GM23338 (cell line): ENCODE measurements at places on chromosomes 11 and 22. TPM values are rescaled to one million over a fixed set of nuclear protein-coding genes. Genes with fewer than 3 reads are reported as not detected.

DNA sequence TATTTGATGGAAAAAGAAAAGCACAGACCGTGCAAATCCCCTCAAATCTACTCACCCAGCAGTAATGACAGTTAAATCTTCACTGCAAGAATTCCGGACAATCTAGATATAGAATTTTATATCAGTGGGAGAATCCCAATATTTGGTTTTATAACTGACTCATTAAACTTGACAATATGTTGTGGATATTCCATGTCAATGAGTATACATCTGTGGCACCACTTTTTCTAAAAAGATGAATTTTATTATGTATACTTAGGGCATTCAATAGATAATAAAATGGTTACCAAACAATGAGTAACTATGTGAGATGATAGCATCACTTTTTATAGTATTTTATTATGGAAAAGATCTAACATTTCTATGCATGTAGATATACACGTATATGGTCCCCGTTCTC is 79.9 kb downstream of the OSBP2 start:
- H3K27ac ChIP-seq = no peak overlapping the region
- no peaks in the 10 kb centered on the region for H3K36me3 ChIP-seq
- H3K4me3 ChIP-seq = no peak overlapping the region

DNA sequence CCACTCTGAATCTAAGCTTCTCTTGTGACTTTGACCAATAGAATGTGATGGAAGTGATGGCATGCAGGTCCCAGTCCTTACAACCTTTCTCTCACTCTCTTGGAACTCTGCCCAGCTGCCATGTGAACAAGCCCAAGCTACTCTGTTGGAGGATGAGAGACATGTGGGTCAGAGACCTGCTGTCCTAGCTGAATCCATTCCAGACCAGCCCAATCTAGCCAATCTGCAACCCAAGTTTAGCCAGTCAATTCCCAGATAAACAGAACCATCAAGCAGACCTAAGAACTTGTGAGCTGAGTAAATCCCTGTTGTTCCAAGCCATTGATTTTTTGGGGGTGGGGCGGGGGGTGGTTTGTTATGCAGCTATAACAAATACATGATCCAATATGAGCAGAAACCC is 69.2 kb upstream of the GRK3 start:
- peaks cover 9% of the 10 kb centered on the region; the same call in 1 of the 2 replicates for H3K4me1 ChIP-seq
- H3K27ac ChIP-seq = no peak overlapping the region
- no peaks in the 10 kb centered on the region for H3K36me3 ChIP-seq
- no peak for DNase-seq
- no peak overlapping the region for H3K4me3 ChIP-seq

- no peak overlapping the region for H3K4me3 ChIP-seq
- peaks cover 10% of the 10 kb centered on the region; the same call in 1 of the 2 replicates for H3K4me1 ChIP-seq
- no peaks in the 10 kb centered on the region for H3K36me3 ChIP-seq
- H3K27ac ChIP-seq = no peak overlapping the region
- no peak for DNase-seq
- H3K27me3 ChIP-seq = no peaks in the 10 kb centered on the region
Measured at GRCh38 chr11:122696662-122697061, 41.1 kb downstream of the UBASH3B start.

- DNase-seq = no peak
- no peak overlapping the region for H3K27ac ChIP-seq
- H3K27me3 ChIP-seq = no peaks in the 10 kb centered on the region
- peaks cover 9% of the 10 kb centered on the region for H3K4me1 ChIP-seq
- no peaks in the 10 kb centered on the region for H3K36me3 ChIP-seq
Measured at GRCh38 chr11:92436034-92436920, 211.7 kb downstream of the FAT3 start.

DNA sequence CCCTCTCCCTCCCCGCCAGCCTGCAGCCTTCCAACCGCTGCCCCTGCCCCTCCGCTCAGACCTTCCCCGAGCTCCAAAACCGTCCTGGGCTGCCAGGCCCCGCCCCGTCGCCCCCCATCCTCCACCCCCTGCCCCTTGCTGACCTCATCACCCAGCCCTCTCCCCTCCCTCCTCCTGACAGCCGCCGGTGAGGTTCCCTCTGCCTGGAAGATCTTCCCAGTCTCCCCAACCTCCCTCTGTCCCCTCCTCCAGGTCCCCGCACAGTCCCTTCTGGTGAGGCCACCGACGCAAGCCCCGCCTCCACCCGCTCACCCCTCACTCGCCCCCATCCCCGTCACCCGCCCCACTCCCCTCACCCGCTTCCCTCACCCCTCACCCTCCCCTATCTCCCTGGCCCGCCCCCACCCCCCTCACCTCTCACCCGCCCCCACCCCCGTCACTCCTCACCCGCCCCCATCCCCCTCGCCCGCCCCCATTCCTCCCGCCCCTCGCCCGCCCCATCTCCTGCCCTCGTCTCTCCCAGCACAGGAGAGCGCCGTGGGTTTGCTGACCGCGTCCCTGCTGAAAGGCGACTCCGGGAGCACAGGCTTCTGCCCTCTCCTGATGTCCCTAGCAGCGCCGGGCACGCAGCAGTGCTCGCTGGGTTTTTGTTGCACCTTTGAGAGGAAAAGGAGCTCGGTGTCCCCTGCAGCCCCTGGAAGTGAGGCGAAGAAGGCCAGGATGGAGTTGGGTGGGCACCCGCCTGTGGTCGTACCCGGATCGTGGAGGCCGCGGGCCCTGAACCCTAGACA is 16.4 kb upstream of the UPK3A start:
- peak overlapping the region; percentile 94 for H3K27ac ChIP-seq
- DNase-seq = peak; percentile 95
- H3K36me3 ChIP-seq = no peaks in the 10 kb centered on the region
- peak overlapping the region; percentile 81 for H3K4me3 ChIP-seq

DNA sequence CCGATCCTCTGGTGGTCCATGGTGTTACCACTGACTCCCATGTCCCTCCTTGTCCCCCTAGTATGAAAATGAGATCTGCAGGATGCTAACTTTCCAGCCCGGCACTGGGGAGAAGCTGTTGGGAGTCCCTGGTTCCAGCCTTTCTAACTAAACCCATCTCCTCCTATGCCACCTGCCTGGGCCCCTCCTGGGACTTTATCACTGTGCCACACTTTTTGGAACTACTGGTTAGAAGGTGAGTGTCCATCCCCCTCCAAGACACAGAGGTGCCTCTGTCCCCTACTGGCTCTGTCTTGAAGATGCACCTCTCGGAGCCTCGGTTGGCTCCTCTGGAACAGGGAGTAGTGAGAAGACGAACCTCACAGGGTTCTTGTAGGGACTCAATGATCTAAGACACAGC is at the start of gene RGL4:
TSS of gene RGL4 (plus strand) at position 301 of the 400 bp plus-strand sequence. CDS start 1,018 bp downstream, outside the sequence.
- H3K27me3 ChIP-seq = no peaks in the 10 kb centered on the region
- no peak within 1 kb of the TSS for H3K27ac ChIP-seq
- H3K4me3 ChIP-seq = no peak within 1 kb of the TSS
- peaks cover 11% of the 10 kb centered on the region; the same call in 1 of the 2 replicates for H3K36me3 ChIP-seq
- H3K4me1 ChIP-seq = no peaks in the 10 kb centered on the region

- H3K36me3 ChIP-seq = no peaks in the 10 kb centered on the region
- no peak for DNase-seq
- H3K4me1 ChIP-seq = peaks cover 28% of the 10 kb centered on the region
- H3K27me3 ChIP-seq = no peaks in the 10 kb centered on the region
- H3K4me3 ChIP-seq = no peak overlapping the region
- H3K27ac ChIP-seq = no peak overlapping the region
Measured at GRCh38 chr11:92154611-92155010, 70.0 kb upstream of the FAT3 start.

GRCh38 chr22:33028234-33028633 is 29.9 kb downstream of the SYN3 start:
- no peak overlapping the region for H3K4me3 ChIP-seq
- H3K27me3 ChIP-seq = no peaks in the 10 kb centered on the region

GRCh38 chr11:108902027-108902469 is 237.2 kb downstream of the DDX10 start:
- no peak overlapping the region for H3K4me3 ChIP-seq
- H3K4me1 ChIP-seq = peaks cover 12% of the 10 kb centered on the region; the same call in 1 of the 2 replicates
- no peaks in the 10 kb centered on the region for H3K36me3 ChIP-seq
- H3K27ac ChIP-seq = no peak overlapping the region
- H3K27me3 ChIP-seq = no peaks in the 10 kb centered on the region

DNA sequence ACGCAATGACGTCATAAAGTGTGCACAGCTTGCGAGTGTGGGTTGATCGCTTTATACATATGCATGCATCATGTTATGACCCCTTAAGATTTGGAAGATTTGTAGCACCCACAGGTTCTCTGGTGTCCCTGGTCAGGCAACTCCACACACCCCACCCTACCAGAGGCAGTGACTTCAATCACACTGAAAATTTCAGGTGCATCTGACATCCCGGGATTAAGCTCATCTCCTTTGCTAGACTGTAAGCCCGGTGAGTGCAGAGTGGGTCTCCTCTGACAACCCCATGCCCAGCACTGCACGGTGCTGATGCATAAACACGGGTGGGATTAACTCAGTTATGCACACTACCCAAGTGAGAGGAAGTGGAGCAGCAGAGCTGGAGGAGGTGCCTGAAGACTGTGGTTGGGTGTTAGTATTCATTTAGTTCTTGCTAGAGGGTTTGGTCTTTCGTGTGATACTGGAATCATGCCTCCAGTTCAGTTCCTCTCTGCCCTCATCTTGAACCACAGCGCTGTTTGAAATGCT is 6.5 kb downstream of the ARSA start:
- H3K36me3 ChIP-seq = no peaks in the 10 kb centered on the region
- no peak overlapping the region for H3K4me3 ChIP-seq
- no peak overlapping the region for H3K27ac ChIP-seq
- peaks cover 9% of the 10 kb centered on the region; the same call in 1 of the 2 replicates for H3K27me3 ChIP-seq
- H3K4me1 ChIP-seq = peaks cover 4% of the 10 kb centered on the region; the same call in 1 of the 2 replicates

GRCh38 chr22:30922151-30922611 is 46.4 kb downstream of the MORC2 start:
- H3K27ac ChIP-seq = 0 out of 2 replicates have a peak overlapping the region, but pooled peaks have one; percentile 59
- peaks cover 20% of the 10 kb centered on the region for H3K36me3 ChIP-seq
- DNase-seq = peak; percentile 43
- H3K4me1 ChIP-seq = no peaks in the 10 kb centered on the region

GRCh38 chr11:119179342-119179741 is 5.9 kb upstream of the NHERF4 start:
- H3K4me3 ChIP-seq = no peak overlapping the region
- no peak for DNase-seq
- H3K36me3 ChIP-seq = no peaks in the 10 kb centered on the region
- no peaks in the 10 kb centered on the region for H3K27me3 ChIP-seq
- H3K4me1 ChIP-seq = no peaks in the 10 kb centered on the region
- H3K27ac ChIP-seq = no peak overlapping the region

DNA sequence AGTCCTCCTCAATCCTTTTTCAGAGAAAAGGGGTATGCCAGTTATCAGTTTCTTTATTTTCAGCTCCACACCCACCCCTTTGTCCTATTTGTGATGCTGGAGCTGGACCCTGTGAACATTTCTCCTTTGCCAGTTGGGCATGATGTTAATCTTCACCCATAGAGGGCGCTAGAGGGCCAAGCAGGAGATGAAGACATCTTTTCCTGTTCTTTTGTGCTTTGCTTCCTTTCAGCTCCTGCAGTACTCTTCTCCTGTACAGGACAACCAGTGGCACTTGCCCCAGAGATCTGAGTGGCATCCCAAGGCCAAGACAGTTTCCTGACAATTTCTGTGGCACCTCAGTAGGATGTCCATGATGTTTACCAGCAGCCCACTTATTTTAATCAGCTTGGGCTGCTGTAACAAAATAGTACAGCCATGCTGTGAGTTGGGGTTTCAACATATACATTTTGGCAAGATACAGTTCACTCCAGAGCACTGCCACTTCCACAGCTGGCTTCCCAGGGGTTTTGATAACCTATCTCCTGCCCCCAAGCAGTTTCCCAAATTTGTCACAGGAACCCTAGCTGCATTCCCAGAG is 4.6 kb downstream of the SAA2 start:
- no peak overlapping the region for H3K27ac ChIP-seq
- H3K27me3 ChIP-seq = no peaks in the 10 kb centered on the region
- DNase-seq = peak; percentile 88
- H3K36me3 ChIP-seq = no peaks in the 10 kb centered on the region
- no peak overlapping the region for H3K4me3 ChIP-seq

GRCh38 chr11:73463359-73463758 is 87.2 kb downstream of the RELT start:
- no peak overlapping the region for H3K27ac ChIP-seq
- H3K36me3 ChIP-seq = no peaks in the 10 kb centered on the region
- no peak for DNase-seq

GRCh38 chr11:15143855-15144254 is 29.1 kb downstream of the INSC start:
- H3K27me3 ChIP-seq = no peaks in the 10 kb centered on the region
- peaks cover 10% of the 10 kb centered on the region for H3K4me1 ChIP-seq
- no peaks in the 10 kb centered on the region for H3K36me3 ChIP-seq

DNA sequence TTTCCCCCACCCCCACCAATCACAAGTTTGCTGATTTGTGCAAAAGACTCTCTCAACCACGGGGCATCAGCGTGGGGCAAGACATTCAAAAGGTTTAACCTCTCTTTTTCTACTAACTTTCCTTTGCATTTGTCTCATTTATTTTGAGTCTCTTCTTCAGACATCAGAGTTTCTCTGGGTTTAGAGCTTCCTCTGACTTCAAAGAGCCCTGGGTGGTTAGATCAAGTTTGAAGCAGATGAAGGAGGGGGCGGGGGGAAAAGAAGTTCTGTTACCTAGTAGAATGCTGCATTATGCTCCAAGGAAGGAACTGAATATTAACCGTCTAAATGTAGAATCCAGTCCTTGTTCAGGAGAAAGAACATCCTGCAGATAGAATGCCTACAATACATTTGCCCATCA is 24.5 kb downstream of the GAS2 start:
- H3K4me3 ChIP-seq = no peak overlapping the region
- no peak for DNase-seq
- H3K4me1 ChIP-seq = 0 out of 2 replicates have a peak, but pooled peaks cover 5% of the 10 kb centered on the region
- no peak overlapping the region for H3K27ac ChIP-seq
- H3K36me3 ChIP-seq = no peaks in the 10 kb centered on the region

DNA sequence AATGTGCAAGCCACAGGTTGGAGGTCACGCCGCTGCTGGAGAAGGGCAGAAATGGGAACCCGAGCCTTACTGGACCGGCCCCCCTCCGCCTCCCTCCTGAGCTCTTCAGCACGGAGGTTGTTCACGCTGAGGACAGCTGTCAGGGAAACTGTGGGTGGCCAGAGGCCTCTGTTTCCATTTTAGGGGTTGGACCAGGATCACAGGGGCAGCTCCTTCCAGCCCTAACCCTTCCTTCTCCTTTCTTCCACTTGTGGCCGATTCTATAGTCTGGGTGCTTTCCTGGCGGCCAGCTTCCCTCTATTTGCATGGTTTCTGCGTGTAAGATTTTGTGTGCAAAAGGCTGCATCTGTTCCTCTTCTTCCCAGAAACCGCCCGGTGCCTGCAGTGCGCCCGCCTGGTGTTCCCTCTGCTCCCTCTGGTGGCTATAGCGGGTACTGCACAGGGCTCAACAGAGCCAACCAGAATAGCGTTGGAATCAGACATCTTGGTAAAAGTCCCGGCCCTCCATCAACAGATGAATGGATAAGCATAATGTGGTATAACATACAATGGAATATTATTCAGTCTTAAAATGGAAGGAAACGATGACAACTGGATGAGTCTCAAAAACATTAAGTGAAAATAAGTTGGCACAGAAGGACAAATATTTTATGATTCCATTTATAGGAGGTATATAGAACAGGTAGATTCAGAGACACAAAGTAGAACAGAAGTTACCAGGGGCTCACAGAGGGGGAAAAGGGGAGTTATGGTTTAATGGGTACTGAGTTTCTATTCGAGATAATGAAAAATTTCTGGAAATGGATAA is 8.4 kb upstream of the SLC22A8 start:
- no peaks in the 10 kb centered on the region for H3K36me3 ChIP-seq
- peak; percentile 91 for DNase-seq
- H3K4me3 ChIP-seq = no peak overlapping the region
- H3K4me1 ChIP-seq = no peaks in the 10 kb centered on the region; the same call in 1 of the 2 replicates

RFPL2 gene
- total RNA-seq = 1.3 TPM in 1 of 2 replicates, not detected in the other

DDX25 gene
- total RNA-seq = 20.7 and 23.6 TPM in 2 replicates

SUSD2 gene
- 2.1 and 2.2 TPM in 2 replicates for total RNA-seq

ACRV1 gene
- not detected in 2 replicates for total RNA-seq

FREY1 gene
- total RNA-seq = 1.1 TPM in 1 of 2 replicates, not detected in the other

TMEM258 gene
- 71.3 and 73.3 TPM in 2 replicates for total RNA-seq

TMEM41B gene
- 53.8 and 75.9 TPM in 2 replicates for total RNA-seq

C11orf42 gene
- total RNA-seq = not detected in 2 replicates
